PC-9 (cell line): ENCODE measurements at places on chromosomes 5 and 9.

DNA sequence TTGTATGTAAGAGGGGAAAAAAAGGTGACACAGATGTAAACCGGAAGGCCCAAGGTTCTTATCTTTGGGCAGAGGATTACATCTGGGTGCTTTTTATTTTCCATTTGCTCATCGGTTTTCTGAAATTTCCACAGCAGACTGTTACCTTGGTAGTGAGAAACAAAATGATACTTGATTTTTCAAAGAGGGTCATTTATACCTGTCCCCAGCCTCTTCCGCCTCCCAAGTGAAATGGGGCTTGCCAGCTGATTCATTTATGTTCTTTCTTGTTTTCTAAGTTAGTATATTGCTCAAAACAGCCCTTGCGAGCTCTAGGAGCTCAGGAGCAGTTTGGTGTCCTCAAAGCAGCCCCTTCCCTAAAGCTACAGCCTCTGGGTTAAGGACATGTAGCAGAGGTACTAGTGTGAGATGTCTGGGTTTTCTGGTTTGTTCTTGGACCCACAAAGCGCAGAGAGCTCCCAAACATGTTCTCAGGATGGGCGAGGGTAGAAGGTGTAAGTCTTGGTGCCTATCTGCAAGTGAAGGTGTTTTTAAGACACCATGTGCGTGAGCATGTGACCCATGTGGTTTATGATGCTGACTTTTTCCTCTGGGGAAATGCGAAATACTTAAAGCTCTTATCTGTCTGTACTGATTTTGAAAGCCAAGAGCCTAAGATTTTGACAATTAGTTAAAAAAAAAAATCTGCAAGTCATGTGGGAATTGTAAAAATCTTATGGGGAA is 38.3 kb downstream of the DAPK1 start:
- H3K4me3 ChIP-seq, result no peak overlapping the region
- no peaks in the 10 kb centered on the region for H3K27me3 ChIP-seq
- H3K4me1 ChIP-seq, result no peaks in the 10 kb centered on the region
- H3K36me3 ChIP-seq, result no peaks in the 10 kb centered on the region
- no peak overlapping the region for H3K27ac ChIP-seq

- H3K27ac ChIP-seq, result no peak overlapping the region
- H3K4me3 ChIP-seq, result no peak overlapping the region
- DNase-seq, result no peak
- no peaks in the 10 kb centered on the region for H3K36me3 ChIP-seq
These were observed 363 bp upstream of the SLC25A48 start for GRCh38 chr5:135833961-135834638.

DNA sequence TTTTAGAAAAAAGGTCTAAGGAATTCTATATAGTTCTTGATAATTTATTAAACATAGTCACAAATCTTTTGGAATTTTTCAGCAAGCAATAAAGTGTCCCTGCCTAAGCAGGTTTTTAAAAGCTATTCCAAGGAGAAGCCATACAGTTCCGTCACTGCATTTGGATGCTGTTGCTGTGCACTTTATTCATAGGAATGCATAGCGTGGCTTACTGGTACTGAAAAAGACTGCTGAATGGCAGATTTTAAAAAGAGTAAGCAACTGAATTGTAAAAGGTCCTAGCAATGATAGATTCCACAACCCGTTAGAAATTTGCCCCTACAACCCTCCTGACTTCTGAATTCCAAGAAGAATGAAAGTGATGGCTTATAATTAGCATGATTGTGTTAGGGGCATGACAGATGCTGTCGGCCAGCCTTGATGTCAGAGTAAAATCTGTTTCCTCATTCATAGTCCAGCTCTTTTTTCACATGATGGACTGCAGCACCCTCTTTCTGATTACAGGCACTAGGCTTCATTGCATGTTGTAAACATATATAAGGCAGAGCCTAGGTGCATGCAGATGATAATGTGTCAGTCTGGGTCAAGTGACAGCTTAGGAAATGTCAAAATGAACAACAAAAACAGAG is 227.0 kb downstream of the PDE4D start:
- no peak overlapping the region for H3K27ac ChIP-seq
- no peaks in the 10 kb centered on the region for H3K27me3 ChIP-seq
- no peaks in the 10 kb centered on the region for H3K36me3 ChIP-seq
- no peak overlapping the region for H3K4me3 ChIP-seq

- DNase-seq, result peak; percentile 93
- H3K36me3 ChIP-seq, result no peaks in the 10 kb centered on the region
- peak within 1 kb of the TSS; percentile 93 for H3K4me3 ChIP-seq
- peak within 1 kb of the TSS; percentile 81 for H3K27ac ChIP-seq
These were observed at the start of gene NADK2 for GRCh38 chr5:36241631-36242533. TSS of gene NADK2 (minus strand) at chr5:36241925. CDS start at chr5:36241798, 127 bp downstream.

GRCh38 chr9:100058699-100059579 is 39.9 kb downstream of the ERP44 start:
- no peaks in the 10 kb centered on the region for H3K27me3 ChIP-seq
- H3K36me3 ChIP-seq, result 0 out of 2 replicates have a peak, but pooled peaks cover 5% of the 10 kb centered on the region
- no peak overlapping the region for H3K4me3 ChIP-seq

GRCh38 chr5:98096155-98096554 is 677.3 kb upstream of the RGMB start:
- H3K4me3 ChIP-seq, result no peak overlapping the region
- no peak for DNase-seq

GRCh38 chr5:143133721-143134120 is 269.8 kb downstream of the NR3C1 start:
- no peaks in the 10 kb centered on the region for H3K36me3 ChIP-seq
- H3K4me3 ChIP-seq, result no peak overlapping the region
- H3K27me3 ChIP-seq, result no peaks in the 10 kb centered on the region
- DNase-seq, result no peak

GRCh38 chr5:109762821-109763220 is 73.1 kb downstream of the MAN2A1 start:
- no peak for DNase-seq
- H3K36me3 ChIP-seq, result no peaks in the 10 kb centered on the region
- H3K27ac ChIP-seq, result no peak overlapping the region
- no peaks in the 10 kb centered on the region for H3K4me1 ChIP-seq
- no peak overlapping the region for H3K4me3 ChIP-seq
- no peaks in the 10 kb centered on the region for H3K27me3 ChIP-seq

GRCh38 chr5:66248874-66249273 is 104.8 kb downstream of the SREK1 start:
- H3K36me3 ChIP-seq, result no peaks in the 10 kb centered on the region
- H3K4me3 ChIP-seq, result no peak overlapping the region

DNA sequence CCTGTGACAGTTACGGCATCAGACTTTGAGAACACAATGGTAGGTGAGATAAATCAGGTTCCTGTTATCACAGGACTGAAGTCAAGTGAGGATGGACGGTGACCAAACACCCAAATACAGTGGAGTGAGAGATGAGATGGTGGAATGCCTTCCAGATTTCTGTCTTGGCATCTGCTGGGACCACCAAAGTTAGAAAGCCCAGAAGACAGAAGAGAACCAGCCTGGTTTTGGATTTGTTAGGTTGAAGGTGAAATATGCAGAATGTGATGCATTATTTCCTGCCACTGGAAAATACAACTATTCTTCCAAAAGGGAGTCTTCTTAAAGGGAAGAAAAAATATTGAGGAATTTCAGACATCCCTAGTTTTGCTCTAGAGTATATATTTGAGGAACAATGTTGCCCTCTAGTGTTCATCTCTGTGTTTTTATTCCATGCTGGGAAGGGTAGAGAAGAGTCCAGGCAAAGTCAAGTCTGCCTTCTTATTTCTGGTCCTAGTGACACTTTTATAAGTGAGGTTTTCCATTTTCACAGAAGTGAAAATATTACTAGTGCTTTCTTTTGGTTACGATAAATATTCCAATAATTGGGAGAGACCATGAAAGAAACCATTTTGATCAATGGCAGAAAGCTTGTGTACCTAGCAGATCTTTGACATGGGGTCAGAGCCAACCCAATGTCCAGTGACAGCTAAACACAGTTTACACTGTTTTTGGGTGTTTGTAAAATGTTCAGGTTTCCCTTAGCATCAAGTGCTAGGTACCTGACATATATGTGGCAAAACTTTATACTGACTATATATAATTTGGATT is 142.3 kb upstream of the ANKH start:
- no peaks in the 10 kb centered on the region for H3K36me3 ChIP-seq
- no peak overlapping the region for H3K27ac ChIP-seq
- H3K4me1 ChIP-seq, result peaks cover 14% of the 10 kb centered on the region
- H3K27me3 ChIP-seq, result no peaks in the 10 kb centered on the region
- no peak overlapping the region for H3K4me3 ChIP-seq
- DNase-seq, result no peak

DNA sequence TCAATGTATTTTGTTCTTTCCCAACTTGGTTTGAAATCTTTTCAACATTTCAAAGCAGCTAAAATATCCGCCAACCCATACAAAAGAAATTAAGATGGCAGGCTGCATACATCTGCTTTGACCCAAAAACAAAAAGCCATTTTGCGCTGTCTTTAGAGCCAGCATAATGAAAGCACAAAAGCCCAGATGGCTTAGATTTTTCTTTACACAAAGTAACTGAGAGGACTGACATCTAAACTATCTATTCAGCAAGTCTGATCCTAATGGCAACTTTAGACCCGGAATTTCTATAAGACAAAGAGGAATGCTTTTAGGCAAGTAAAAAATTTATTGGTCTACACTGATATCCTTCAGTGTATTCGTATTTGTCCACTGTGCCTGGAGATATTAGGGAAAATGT is 86.3 kb downstream of the MYO10 start:
- H3K36me3 ChIP-seq, result 0 out of 2 replicates have a peak, but pooled peaks cover 3% of the 10 kb centered on the region
- no peak for DNase-seq
- no peak overlapping the region for H3K4me3 ChIP-seq
- no peaks in the 10 kb centered on the region for H3K27me3 ChIP-seq
- H3K27ac ChIP-seq, result no peak overlapping the region

GRCh38 chr5:169039592-169039991 is 261.3 kb downstream of the SLIT3 start:
- no peaks in the 10 kb centered on the region for H3K36me3 ChIP-seq
- peaks cover 72% of the 10 kb centered on the region for H3K27me3 ChIP-seq
- H3K27ac ChIP-seq, result no peak overlapping the region
- DNase-seq, result no peak

GRCh38 chr9:73780916-73781315 is 629.3 kb downstream of the ANXA1 start:
- H3K4me3 ChIP-seq, result no peak overlapping the region
- H3K27me3 ChIP-seq, result no peaks in the 10 kb centered on the region
- no peaks in the 10 kb centered on the region for H3K36me3 ChIP-seq
- H3K27ac ChIP-seq, result no peak overlapping the region
- H3K4me1 ChIP-seq, result 0 out of 2 replicates have a peak, but pooled peaks cover 4% of the 10 kb centered on the region
- peak; percentile 51 for DNase-seq

GRCh38 chr5:80620211-80620610 is 34.2 kb upstream of the MSH3 start:
- no peak overlapping the region for H3K4me3 ChIP-seq
- H3K36me3 ChIP-seq, result no peaks in the 10 kb centered on the region
- no peak for DNase-seq
- H3K4me1 ChIP-seq, result no peaks in the 10 kb centered on the region
- no peaks in the 10 kb centered on the region for H3K27me3 ChIP-seq
- H3K27ac ChIP-seq, result no peak overlapping the region

DNA sequence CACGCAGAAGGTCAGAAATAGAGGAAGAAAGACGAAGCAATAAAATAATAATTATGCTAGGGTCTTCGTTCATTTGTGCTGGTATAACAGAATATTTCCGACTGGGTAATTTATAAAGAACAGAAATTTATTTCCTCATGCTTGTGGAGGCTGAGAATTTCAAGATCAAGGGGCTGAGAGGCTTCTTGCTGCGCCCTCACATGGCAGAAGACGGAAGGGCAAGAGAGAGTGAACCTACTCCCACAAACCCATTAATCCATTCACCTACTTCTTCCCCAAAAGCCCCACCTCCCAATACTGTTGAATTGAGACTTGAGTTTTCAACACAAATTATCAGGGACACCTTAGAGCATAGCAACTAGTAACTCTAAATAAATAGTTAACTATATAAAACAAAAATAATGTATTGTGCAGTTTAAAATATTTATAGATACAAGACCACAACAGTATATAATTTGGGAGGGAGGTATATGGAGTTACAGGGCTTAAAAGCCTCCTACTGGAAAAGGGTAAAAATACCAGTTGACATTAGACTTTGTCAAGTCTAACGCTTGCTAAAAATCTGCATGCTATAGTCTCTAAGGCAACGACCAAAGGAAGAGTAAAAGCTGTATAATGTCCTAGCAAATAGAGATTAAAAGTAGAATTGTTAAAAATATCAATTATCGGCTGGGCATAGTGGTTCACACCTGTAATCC is 40.3 kb upstream of the NAA35 start:
- H3K27me3 ChIP-seq, result no peaks in the 10 kb centered on the region
- H3K4me3 ChIP-seq, result no peak overlapping the region
- peak; percentile 54 for DNase-seq
- no peak overlapping the region for H3K27ac ChIP-seq
- H3K4me1 ChIP-seq, result no peaks in the 10 kb centered on the region

DNA sequence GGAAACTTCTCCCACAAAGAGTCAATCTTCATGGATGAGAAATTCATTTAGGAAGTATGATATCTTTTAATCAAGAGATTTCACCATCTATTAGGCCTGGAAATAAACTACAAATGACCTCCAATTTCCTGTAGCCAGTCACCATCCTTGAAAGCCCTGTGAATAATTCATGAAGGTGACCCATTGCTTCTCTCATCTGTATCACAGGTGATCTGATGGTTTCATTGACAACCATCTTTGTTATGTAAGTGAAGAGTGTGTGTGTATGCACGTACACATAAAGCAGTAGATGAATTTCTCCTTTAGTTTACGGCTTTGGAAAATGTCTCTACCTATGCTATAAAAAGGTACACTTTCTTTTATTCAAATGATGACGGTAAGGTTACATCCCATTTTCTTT is 644.1 kb upstream of the KLF4 start:
- H3K36me3 ChIP-seq, result no peaks in the 10 kb centered on the region
- H3K4me3 ChIP-seq, result no peak overlapping the region
- no peaks in the 10 kb centered on the region for H3K4me1 ChIP-seq
- DNase-seq, result no peak

- H3K4me3 ChIP-seq, result no peak overlapping the region
- H3K27ac ChIP-seq, result no peak overlapping the region
- DNase-seq, result no peak
- H3K4me1 ChIP-seq, result no peaks in the 10 kb centered on the region
- no peaks in the 10 kb centered on the region for H3K27me3 ChIP-seq
These were observed 1858.6 kb upstream of the CDH9 start for GRCh38 chr5:28896949-28897348.

DNA sequence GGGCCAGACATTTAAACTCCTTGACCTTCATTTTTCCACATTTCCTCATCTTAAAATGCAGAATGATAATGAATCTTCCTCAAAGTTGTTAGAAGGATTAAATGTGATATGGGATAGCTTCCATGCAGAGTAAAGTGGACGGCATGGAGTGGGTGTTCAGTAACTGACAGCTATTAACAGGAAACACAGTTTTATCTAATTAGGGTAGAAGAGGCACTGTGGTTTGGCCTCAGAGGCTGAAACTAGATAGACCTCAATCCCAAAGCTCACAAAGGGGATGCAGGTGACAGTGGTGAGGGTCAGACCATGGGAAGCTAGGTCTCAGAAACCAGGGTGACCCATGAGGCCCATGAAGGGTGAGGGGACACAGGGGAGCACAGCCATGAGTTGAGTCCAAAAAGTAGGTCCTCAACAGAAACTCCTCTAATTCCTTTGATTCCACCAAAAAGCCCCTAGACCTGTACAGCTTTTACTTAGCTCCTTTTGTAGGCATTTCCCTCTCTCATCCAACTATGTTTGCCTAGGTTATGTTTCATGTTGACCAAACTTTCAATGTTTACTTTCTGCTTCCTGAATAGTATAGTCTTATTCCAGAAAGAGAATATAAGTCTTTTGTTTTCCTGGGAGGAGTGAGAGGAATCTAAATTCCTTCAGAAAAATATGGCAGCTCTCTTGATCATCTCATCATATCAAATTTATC is 27.9 kb upstream of the GLDC start:
- no peaks in the 10 kb centered on the region for H3K36me3 ChIP-seq
- no peaks in the 10 kb centered on the region for H3K27me3 ChIP-seq

GRCh38 chr5:150284311-150284710 is 5.3 kb downstream of the CAMK2A start:
- no peaks in the 10 kb centered on the region for H3K27me3 ChIP-seq
- H3K4me1 ChIP-seq, result no peaks in the 10 kb centered on the region
- DNase-seq, result no peak
- H3K27ac ChIP-seq, result no peak overlapping the region
- no peak overlapping the region for H3K4me3 ChIP-seq
